ENCODE measurements at places on chromosomes 4 and X.

GRCh38 chr4:48120132-48120531, 13.9 kb downstream of the TXK start:
- DNase-seq: no peak

DNA sequence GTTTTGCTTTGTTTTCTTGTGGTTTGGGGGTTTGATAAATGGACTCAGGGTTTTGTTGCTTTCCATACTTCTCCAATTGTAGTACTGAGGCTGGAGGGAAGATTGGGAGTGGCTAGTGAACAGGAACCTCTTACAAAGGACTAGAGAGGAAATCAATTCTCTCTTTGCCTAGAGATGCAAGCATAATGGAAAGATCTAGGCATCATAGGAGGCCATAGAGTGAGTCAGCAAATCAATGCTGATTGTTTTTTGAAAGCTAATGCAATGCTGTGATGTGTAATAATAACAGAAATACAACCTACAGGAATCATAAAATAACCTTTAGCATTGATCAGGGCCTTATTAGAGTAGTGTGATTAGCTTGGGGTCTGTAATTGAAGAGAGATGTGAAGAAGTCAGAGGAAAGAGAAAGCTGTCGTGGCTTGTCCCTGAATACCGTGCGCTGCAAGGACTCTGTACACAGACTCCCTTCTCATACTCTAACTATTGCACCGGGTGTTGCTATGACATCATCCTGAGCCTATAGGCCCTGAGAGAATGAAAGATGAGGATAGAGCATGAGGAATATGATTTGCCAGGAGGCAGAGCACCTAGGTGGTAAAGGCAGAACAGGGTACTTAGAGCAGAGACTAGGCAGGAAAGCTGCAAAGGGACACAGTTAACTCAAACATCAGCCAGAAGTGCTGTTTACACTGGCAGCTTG, 29.3 kb upstream of the GPR101 start:
- DNase-seq: no peak

DNA sequence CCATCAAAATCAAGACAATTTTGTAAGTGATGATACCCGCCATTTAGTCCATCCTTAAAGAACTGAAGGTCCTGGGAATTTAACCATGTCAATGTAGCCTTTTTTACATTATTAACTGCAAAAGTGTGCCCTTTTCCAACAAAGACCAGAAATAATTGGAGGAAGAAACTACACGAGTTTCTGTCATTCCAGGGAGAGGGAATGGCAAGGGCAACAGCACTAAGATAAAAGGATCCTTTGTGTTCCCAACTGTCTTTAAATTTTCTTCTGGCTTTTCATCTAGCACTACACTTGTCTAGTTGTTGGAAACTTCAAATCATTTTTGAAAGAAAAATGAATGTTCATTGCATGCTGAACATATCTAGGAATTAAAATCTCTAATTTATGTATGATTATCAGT, 286.2 kb downstream of the GALNTL6 start:
- DNase-seq: no peak

- DNase-seq: no peak
Observed at GRCh38 chr4:64144994-64145393, 264.3 kb downstream of the TECRL start.

DNA sequence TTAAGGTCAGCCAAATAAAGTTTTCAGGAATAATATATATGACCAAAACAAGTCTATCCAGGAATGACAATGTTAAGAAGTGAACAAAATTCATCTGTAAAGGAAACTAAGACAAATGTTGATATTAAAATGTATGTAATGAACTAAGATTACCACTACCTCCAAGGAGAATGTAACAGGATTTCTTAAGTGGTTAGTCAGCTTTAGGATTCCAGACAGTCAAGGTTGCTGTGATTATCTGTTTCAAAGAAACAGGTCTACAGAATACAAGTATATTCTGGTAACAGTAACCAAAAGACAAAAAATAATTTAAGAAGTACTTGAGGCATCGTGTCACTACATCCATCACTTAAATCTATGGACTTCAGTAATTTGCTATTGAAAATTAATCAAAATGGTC, 172.8 kb downstream of the SCFD2 start:
- DNase-seq: no peak

DNA sequence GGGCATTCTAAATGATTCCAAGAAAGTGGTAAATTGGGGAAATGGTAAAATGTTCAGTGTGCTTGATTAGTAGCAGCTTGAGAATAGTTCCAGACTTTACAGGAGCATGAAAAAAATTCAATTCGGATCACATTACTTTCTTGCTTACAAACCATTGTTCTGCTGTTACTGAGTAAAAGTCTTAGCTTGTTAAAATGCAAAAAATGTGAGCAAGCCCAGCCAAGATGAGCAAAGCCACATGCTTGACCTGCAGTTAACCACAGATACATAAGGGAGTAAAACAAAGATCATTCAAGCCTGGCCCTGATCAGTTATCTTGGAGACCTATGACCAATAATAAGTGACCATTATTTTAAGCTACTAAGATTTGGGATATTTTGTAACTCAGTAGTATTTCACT, 562.9 kb upstream of the MAGEB2 start:
- no peak for DNase-seq

GRCh38 chr4:20645236-20645635, 55.0 kb upstream of the PACRGL start:
- DNase-seq: no peak

GRCh38 chr4:68176904-68177303, 47.2 kb upstream of the TMPRSS11F start:
- DNase-seq: no peak

DNA sequence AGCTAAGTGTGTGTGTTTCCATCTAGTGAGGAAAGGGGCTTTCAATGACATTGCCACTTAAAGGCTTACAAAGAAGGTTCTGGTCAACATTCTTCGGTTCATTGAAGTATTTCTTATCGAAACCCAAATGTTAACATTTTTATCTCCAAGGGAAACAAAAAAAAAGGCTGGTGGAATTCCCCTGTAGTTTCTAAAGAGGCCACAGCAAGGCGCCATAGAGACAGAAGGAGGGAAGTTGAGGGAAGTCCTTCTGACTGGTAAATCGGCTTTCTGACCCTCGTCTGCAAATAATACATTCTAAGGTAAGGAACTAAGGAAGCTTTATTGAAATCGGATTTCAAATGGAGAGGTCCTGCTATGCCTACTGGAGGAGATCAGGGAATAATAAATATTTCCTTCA, 1.7 kb upstream of the ZFP42 start:
- no peak for DNase-seq

DNA sequence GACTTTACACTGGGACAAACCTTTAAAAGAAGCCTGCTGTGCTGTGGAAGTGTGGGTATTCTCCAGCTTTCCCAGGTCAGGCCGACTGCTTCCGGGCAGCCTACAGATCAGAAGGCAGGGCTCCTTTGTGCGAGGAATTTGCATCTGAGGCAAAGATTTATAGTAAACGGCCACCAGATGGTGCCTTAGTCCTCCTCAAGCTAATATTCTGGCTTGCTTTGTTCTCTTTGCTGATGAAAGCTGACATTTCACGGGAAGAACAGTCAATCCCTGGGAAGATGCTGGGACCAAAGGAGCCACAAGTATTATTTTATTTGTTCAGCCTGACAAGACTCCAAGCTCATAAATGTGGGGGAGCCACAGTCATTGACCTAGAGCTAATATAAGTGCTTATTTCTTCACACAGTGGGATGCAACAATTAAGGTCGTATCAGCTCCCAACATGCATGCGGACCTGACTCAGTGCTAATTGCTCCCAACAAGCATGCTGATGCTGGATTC, 120.7 kb upstream of the TRIM2 start:
- peak; percentile 50 for DNase-seq

DNA sequence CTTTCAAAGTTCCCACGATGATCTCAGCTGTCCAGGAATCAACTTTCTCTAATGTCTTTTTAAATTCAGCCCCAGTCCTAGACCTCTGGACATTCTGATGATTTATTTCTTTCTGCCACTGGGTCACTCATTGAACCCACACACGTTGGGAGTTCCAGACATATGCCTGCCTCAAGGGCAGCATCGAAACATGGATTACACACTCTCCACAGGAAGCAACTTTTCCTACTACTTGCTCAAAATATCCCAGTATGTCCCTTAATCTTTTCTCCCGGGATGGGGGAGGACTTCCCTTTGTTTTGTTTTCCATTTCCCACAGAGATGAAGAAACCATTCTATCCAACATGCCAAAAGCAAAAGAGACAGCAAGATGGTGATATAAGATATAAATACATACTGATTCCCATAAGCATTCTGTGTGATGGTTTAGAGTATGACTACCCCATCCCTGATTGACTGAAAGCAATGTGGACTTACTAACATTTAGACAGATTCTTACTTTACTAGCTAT, 79.8 kb upstream of the PPARGC1A start:
- DNase-seq: no peak

DNA sequence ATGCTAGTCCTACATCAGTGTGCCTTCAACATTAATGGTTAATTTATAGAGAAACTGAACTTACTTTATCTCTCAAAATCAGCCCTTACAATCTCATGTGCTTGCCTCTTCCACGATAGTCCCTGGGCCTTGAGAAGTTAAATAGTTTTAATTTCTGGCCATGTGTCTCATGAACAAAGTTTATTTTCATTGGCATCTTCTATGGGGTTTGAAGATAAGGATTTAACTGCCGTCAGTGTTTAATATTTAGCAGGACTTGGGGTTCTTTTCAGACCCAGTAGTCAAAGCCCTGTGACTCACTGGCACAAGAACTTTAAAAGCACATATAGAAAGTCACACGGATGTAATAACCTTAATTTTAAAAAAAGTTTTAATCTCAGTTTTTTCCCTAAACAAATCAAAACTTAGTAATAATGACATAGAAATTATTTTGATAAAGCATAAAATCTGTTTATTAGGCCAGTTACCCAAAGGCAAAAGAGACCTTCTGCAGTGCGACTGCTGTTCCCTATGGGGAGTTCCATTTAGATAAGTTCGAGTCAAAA, 10.1 kb upstream of the MPP1 start:
- DNase-seq: no peak

DNA sequence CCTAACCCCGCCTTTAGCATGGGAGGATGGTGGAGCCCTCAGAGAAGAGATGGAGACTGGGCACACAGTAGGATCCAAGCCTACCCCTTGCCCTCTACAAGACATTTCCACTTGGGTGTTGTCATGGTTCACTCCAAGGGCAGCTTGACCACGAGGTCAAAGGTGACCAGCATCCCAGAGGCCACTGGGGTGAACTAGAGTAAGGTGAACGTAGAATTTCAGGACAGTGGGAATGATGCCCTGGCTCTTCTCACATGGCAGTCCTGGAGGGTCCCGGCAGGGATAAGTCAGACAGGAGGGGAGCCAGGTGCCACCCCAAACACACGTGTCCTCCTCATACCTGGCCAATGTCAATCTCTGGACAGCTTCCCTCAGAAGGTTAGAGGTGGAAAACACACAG, 274.2 kb upstream of the AGTR2 start:
- DNase-seq: no peak

DNA sequence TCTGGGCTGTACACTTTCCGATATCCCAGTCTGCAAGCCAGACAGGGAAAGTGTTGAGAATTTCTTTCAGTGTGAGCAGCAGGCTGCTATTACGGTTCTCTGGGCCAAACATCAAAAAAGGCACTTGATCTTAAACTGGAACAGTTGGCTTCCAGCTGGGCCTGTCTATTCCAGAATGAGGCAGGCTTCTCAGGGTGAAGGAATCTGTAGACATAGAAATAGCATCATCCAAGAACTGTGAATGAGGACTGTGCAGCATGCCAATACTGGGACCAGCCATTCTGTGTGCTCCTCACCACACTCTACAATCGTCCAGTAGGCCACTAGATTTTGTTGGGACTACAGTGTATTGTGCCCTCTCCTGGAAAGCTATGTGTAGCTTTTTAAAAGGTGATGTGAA, 31.1 kb downstream of the ART3 start:
- DNase-seq: peak; percentile 30

DNA sequence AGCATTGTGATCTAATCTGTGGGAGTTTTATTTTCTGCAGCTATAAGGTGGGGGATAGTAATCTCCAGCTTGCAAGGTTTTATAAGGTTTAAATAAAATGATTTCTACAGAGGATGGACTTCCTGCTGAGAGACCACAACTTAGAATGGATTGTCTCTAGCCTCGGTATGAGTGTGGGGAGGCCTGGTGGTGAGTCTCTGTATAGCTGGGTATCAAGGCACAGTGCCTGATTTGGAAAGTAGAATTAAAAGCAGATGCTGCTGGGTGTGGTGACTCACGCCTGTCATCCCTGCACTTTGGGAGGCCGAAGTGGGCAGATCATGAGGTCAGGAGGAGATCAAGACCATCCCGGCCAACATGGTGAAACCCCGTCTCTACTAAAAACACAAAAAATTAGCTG, 162.0 kb upstream of the GATB start:
- no peak for DNase-seq

- no peak for DNase-seq
Observed at GRCh38 chr4:149164282-149164681, 651.4 kb downstream of the IQCM start.

DNA sequence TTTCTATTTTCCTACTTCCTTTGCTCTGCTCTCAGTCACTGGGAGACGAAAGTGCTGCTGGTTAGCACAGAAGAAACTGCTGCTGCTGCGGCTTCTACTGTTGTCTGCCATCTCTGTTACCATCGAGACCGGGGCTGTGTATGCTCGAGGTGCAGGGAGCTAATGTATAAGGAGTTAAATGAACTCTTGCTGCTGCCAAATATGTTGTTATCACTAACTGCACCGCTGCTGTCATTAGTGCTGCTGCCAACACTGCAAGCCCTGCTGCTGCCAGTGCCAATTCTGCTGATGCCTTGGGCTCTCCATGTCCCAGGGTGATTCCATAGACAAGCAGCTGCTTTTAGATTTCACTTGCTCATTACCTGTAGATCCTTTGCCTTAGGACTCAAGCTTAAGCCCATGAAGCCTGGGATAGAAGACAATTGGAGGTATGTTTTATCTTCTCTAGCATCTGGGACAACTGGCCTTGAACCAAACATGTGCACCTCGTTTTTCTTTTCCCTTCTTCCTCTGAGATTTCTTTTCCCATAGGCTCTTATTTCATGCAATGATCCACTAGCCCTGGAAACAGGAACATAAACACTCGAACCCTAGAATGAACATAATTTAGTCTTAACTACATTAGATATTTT, 107.8 kb downstream of the CCSER1 start:
- no peak for DNase-seq

GRCh38 chrX:16953606-16954211, 7.3 kb downstream of the REPS2 start:
- DNase-seq: no peak

DNA sequence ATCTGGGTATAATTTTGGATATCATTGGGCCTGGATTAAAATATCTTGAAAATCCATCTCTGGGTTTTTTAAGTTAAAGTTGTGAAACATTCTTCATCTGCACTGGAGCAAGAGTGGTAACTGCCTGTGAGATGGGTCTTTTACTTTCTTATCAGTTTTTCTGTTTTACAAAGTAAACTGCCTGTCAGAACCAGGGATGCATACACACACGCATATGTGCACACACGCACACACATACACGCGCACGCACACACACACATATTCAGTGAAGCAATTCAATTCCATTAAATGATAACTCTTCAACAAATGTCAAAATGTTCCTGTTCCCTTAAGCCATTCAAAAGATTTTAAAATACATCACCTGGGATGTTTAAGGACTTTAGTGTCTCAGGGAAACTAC, 515.8 kb downstream of the INPP4B start:
- DNase-seq: no peak
